ENCODE measurements at places on chromosomes 7 and 10.

DNA sequence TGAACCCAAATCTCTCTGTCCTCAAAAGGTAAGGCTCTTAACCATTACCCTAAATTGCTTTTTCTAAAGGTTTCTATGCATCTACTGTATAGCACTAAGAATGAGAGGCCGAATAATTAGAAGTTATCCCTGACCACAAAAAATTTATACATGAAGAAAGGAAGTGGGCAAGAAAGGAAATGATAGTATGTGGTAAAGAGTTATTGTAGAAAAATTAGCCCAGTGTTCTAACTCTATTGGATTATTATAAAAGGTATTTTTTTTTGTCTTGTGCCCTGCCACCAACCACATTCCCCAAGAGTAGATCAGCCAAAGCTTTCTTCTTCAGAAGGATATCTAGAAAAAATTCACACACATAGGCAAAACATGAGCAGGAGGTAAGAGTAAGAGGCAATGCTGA lies 45.4 kb downstream of the DKK1 start:
- DNase-seq = no peak

DNA sequence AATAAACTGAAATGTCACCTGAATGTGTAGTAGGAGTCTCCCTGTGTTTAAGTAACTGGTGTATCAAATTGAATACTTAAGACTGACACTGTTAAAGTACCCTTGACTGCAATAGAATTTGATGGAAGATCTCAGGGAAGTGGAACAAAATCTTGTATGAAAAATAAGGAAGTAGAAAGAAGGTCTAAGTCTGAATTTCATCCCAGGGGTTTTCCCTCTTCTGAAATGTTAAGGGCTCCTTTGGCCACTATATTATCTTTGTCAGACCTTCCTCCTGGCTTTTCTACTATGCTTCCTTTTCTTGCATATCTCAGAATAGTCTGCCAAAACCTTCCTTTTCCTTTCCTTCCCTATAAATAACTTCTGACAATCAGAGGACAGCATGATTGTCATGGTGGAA lies 59.6 kb downstream of the BLNK start:
- no peak for DNase-seq

DNA sequence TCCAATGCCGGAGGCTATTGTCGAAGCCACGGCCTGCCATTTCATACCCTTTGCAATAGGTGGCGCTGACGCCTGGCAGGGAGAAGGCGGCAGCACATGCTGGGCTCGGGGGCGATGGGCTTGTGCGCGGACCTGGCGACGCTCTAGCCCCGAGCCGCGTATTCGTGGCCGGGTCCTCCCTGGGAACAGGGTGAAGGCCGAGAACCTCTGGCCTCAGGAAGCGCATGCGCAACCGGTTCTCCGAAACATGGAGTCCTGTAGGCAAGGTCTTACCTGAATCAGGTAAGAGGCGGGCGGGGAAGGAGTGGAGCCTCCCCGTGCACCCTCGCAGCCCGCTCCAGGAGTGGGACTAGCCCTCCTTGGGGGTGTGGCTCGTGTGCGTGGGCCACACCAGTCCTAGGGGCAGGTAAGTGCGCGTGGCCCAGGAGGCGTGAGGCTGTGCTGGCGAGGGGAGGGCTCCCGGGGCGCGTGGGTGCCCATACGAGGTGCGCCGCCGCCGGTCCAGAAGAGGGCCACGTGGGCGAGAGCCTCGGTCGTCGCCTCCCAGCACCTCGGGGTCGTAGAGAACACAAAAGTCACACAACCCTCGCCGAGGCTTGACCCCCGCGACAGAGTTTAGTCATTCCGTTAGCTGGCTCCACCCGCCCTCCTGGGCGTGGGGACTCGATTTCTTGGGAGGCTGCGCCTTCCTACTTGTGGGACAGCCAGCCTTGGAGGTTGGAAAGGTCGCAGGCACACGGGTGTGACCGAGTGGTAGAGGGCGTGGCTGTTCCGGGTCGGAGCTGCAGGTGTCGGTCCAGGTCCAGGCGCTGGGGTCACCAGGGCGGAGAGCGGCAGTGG lies 5.6 kb upstream of the MEST start:
- DNase-seq = no peak

DNA sequence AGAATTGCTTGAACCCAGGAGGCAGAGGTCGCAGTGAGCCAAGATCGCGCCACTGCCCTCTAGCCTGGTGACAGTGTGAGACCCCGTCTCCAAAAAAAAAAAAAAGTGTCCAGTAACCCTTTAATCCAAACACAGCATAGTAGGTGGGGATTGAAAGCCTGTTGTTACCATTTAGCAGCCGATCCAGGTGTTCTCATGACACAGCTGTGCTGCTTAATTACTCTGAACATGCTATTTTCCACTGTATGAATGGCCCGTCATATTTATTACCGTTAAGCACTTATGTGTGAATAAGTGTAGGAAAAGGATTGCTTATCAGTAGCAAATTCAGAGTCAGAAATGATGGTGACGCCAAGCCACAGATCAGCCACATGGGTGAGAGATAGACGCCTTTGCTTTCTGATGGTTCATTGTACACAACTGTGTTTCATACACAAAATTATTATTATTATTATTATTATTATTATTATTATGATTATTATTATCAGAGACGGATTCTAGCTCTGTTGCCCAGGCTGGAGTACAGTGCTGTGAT lies 11.6 kb upstream of the ORAI2 start:
- no peak for DNase-seq

DNA sequence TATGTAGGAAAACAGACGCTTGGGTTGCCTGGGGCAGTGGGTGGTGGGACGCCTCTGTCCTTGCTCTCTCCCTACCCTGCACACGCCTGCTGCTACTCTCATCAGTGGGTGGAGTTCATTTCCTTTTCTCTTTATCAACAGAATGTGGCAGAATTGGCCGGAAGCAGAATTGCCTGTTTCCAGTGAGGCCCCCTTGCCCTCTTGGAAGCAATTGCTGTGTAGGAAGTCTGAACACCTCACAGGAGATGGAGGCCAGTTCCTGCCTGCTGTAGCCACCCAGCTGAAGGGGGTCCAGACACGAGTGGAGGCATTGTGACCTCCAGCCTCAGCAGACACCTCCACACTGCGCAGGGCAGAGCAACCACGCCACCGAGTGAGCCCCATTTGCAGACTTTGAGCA lies 331.6 kb upstream of the ZNF32 start:
- no peak for DNase-seq

DNA sequence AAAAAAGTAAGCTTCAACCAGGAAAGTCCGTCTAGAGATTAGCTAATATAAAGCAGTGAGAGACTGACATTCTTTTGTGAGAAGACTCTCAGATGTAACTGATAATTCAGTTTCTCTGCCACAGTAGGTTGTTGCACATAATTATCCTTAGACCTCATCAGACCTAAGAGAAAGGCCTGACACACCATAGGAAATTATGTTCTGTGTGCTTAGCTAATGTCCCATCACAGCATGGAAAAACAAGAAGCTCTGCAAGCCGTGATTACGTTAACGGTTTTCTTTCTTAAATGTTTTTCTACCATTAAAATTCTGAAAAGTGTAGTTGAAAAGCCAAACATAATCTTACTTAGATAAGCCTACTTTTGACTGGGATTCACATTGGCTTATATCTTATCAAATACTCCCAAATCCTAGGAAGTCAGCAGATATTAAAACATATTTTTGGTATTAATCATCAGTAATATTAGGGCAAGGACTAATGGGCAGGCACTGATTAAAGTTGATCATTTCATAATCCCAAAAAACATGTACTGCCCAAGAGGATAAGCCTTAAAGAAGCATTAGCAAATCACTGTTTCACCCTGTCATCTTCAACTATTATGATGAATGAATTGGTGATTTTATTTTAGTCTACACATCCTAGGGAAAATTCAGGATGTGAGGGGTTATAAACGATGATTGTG lies 5.2 kb downstream of the CSTF2T start:
- DNase-seq = no peak

DNA sequence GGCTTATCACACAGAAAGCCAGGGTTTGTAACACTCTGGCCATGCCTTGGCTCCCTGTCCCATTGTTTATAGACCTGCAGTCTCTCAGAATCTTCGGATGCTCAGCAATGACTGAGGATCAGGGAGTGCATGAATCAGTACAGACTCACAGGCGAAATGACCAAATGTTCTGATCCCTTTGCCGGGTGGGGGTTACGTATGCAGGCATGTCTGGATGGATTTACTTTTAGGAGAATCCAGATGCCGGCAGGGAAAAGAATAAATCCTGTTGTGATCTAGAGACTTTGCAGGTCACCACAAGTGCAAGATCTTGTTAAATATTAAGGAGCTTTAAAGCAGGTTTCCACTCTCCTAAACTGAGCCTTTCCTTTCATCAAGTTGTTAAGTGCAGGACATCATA lies 149.5 kb downstream of the SFMBT2 start:
- DNase-seq = no peak

- DNase-seq = no peak
These were observed 13.6 kb downstream of the TTYH3 start for GRCh38 chr7:2645274-2645868.

DNA sequence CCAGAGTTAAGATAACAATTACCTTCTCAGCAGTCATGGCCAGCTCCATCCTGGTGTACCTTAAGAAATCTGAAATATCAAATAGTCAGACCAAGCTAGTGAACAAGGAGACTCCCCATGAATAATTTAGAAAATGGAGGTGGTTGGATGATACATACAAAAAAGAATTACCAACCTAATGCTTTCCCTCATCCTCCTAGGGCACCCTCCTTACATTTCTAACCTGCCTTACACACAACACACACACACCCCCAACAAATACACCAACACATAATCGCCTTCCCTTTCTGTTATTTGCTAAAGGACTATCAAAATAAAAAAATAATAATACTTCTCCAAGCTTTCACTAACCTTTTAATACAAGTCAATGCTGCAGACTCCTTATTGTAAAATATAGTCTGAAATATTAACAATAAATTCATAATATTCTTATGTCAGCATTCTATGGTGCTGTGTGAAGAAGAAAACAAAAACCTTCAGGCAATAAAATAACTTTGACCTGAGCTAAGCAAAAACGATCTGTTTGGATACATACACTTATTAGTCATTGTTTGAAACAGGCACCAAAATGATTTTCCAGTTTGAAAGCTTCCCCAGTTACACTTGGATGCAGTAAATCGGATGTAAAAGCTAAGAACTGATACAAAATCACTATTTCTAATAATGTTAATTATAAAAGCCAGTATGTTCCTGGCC lies 3.4 kb downstream of the TWIST1 start:
- no peak for DNase-seq

DNA sequence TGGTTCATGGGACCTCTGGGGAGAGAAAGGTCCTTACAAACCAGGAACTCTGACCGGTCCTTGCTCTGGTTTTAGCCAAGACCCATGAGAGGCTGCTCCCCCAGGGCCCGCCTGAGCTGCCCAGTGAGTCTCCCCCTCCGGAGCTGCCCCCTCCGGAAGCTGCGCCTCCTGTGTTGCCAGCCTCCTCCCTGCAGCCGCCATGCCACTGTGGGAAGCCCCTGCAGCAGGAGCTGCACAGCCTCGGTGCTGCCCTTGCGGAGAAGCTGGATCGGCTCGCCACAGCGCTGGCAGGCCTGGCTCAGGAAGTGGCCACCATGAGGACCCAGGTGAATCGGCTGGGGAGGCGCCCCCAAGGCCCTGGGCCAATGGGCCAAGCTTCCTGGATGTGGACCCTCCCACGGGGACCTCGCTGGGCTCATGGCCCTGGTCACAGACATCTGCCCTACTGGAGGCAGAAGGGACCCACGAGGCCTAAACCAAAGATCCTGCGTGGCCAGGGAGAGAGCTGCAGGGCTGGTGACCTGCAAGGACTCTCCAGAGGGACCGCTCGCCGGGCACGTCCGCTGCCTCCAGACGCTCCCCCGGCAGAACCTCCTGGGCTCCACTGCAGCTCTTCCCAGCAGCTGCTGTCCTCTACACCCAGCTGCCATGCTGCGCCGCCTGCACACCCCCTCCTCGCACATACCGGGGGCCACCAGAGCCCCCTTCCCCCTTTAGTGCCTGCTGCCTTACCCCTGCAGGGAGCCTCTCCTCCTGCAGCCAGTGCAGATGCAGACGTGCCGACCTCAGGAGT lies 40.1 kb downstream of the ZNF467 start:
- DNase-seq = no peak

DNA sequence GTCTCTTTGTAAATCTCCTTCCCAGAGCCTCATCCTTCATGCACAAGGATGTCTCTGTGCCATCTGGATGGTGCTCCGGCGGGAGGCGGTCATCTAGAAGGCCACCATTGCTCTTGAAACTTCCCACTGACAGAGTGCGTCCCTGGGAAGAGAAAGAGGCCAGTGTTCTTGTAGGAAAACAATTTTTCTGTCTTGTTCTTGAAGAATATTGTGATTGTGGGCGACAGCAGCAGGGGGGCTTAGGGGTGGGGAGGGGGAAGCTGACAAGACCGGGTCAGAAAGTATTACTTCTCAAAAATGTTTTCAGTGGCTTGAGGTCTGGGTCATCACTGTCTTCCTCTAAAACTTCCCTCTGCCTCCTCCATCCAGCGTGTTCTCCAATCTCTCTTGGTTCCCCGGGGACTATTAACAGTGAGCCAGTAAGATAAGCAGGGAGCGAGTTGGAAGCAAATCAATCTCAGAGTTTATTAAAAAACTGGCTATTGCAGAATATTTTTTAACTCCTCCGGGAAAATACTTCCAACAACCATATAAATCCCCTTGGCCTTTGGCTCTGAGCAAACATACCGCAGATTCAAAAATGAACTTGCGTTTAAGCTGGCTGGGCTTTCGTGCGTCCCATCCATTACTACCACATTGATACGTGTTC lies 597.8 kb upstream of the MGMT start:
- no peak for DNase-seq

GRCh38 chr10:23657677-23658076 lies 218.8 kb downstream of the OTUD1 start:
- no peak for DNase-seq

DNA sequence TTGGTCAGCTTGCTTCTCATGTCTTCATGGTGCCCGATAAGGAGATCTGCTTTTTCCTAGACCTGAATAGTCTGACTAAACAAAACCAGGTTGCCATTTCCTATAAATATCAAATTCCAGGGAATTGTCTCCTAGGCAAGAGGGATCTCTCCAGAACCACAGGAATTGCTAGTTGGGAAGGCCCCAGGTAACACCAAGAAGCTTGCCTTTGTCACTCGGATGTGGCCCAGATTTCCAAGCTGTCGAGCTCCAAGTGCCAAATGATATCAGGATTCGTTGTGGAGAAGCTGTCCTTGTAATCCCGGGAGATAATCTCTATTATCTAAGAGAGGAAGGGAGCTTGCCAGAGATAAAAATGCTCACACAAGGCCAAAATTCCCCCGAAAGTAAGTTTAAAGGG lies 1288.5 kb upstream of the AUTS2 start:
- no peak for DNase-seq

- DNase-seq = no peak
These were observed 15.3 kb downstream of the KCNH2 start for GRCh38 chr7:150962553-150963399.

Data from cortex of kidney (tissue), 1 donor.